Femur (tissue), 1 donor: ENCODE measurements at places on chromosomes 1 and 21.

DNA sequence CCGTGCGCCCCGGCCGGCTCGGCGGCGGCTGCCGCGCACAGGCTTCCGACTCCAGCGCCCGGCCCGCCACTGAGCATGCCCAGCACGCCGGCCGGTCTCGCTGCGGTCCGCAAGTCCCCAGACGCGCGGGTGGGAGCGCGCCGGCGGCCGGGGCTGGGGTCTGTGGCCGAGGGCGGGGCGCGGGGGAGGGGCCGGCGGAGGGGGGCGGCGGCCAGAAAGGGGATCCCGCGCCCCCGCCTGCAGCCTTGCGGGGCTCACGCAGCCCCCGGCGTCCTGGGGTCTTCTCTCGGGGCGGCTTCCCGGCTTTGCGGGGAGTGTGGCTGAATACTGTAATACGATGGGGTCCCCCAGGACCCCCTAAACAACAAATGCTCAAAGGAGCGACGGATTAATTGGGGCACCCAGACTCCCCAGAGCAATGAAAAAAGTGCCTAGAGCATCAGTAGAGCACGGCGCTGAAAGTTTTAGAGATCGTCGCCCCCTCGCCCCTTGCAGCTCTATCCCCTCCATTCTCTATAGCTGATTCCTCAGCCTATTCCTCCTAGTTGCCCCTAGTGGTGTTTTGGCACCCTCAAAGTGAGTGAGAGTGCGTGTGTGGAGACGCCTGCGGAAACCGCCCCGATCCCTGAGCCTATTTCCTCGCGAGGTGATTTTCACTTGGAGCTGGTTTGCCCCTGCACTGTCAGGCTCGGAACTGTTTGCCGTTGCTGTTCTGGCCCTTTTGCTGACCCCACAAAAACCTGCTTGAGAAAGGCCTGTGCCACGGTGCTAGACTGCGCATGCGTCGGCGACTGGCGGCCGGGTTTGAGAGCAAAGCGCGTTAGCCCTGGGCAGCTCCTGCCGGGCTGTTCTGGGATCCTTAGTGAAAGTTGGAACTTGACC lies at the start of gene VAV3:
Gene VAV3 (minus strand): TSS at position 71 of the 882 bp plus-strand sequence. CDS start 311 bp downstream, outside the sequence.
- DNase-seq, result peak; percentile 85

DNA sequence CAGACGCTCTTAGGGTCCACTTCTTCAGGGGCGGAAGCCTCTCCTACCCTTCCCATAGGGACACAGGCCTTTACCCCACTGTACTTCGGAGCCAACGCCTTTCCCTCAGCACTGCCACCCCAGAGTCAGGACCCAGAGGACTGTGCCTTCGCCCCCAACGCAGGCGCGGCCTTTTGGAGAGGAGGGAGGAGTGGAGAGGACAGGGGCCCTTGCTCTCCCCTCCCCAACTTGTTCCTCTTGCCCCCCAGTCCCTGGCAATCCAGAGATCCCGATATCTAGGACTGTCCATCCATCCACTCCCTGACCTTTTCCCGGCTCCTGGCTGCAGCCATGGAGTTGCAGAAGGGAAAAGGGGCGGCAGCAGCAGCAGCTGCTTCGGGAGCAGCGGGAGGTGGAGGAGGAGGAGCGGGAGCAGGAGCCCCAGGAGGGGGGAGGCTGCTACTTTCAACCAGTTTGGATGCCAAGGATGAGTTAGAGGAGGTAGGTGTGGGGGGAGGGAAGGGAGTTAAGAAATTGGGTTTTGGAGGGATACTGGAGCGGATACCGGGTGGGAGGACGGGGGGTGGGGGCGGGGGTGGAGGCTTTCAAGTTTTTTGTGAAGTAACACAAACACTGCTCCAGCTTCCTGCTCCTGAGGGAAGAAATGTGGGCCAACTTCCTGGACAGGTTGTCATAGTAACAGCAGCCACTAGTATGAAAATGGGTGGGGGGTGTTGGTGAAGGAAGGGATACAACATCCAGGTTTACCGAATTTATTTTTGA lies 636 bp downstream of the INTS3 start:
- peak; percentile 71 for DNase-seq

- DNase-seq, result no peak
Observed at GRCh38 chr1:230867101-230867902, 1.0 kb downstream of the C1orf198 start.

- no peak for DNase-seq
Observed at GRCh38 chr1:10306435-10306834, 92.4 kb upstream of the PGD start.

DNA sequence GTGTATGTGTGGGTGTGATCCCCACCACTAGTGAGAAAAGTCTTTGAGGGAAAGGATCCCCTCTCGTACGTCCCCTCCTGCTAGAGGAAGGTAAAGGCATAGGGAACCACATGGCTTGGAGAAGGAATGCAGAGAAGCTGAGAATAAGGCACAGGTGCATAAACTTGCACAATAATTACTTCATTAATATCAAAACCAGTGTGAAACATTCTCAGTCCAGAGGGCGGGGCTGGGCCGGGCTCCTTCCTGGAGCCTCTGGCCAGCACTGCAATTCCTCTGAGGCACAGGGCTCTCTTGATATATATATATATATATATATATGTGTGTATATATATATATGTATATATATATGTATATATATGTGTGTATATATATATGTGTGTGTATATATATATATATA lies 162.6 kb downstream of the TSEN15 start:
- no peak for DNase-seq

DNA sequence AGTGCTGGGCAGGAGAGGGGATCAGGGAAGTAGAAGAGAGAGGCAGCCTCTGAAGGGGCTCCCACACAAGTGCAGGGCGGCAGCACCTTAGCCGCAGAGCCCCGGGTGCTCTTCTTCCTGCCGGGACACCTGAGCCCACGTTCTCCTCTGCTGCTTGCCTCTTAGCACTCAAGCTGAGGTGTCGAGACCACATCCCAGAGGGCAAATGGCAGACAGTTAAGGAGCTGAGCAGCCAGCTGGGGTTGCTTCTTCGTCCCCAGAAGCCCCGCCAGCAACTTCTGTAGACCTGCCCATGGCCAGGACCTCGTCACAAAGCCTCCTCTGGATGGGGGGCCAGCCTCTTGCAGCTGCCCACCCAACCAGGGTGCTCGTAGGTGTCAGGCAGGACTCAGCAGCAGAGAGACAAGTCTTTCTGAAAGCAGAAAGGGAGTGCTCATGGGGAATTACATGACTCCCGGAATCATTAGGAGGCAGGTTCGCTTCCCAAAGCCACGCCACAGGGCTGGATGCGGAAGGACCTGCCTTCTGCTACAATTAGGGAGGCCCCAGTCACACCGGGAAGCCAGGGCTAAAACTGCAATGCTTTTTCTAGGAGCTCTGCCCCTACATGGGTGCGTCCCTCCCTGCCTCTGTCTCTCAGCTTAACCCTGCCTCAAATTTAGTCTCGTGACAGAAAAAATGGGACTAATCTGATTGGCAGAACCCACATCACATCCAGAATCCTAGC lies 141.4 kb upstream of the RAB4A start:
- DNase-seq, result no peak

DNA sequence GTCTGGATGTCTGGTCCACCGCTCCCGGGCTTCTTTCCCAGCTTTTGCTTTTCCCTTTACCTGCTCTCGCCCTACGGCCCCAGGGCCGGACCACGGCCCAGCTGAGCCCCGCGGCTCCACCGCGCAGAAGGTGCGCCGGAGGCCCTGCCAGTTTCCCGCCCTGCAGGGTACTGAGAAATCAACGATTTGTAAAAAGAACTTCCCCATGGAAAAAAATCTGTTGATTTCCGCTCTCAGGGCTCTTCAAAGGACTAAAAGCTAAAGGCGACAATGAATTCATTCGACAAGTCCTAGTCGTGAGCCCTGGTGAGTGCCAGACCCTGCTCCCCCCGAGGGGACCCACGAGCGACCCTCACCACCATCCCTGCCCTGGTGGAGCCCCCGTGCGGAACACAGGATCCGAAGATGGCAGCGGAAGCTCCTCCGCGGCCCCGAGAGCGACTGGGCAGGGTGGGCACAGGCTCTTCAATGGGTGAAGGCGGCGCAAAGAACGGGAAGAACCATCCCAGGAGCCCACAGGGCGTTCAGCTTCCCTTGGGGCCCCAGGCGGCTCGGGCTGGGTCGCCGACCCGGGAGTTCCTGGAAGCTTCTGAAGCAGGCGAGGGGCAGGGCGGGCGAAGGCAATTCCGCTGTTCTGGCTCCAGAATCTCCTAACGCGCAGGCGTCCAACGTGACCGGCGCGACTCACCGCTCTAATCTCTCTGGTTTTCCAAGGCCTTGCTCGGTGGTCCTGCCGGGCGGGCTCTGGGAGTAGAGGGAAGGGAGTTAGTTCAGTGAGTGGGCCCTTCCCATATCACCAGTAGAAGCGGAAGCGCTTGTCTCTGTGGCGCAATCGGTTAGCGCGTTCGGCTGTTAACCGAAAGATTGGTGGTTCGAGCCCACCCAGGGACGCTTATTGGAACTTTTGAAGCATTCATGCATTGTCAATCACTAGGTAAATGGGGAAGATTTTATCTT lies 6.6 kb upstream of the RNU1-2 start:
- peak; percentile 90 for DNase-seq

DNA sequence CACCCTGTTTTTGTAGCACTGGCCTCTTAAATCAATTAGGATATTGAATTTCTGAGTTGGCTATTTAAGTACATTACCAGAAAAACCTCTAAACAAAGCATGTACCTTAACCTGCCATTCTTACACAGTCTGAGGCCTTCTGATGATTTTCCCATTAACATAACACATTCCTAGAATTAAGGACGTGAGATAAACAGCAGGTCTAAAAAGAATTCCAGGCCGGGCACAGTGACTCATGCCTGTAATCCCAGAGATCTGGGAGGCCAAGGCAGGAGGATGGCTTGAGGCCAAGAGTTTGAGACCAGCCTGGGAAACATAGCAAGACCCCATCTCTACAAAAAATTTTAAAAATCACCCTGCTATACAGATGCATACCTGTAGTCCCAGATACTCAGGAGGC lies 18.0 kb upstream of the LRRC8D start:
- no peak for DNase-seq

GRCh38 chr1:65459397-65459768 lies 38.9 kb downstream of the LEPR start:
- DNase-seq, result no peak

DNA sequence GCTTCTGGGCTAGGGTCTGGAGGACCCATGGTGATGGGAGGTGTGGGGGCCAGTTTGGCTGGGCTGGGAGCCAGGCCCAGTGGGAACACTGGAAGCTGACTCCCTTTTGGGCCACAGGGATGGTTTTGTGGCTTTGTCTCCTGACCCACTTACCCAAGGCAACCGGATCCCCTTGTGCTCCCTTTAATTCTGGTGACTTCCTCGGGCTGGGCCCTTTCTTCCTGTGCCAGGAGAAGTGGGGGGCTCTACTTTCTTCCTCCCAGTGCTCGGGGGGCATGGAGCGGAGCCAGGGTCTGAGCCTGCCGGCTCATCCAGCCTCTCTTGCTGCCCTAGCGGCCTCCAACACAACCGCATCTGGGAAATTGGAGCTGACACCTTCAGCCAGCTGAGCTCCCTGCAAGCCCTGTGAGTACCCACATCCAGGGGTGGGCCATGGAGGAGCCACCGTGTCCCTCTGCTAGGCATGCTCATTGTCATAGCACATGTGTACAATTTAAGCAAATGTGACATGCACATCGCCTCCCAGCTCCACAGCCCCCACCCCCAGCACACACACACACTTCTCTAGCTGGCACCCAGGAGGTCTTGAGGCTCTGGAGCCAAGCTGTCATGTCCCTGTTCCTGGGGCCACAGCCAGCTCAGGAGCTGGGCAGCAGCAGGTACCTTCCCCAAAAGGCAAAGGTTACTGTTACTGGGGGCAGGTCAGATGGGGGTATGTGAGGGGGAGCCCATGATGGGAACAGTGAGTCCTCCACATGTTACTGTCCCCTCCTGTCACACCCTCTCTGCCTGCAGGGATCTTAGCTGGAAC lies 35.0 kb downstream of the UBE2T start:
- DNase-seq, result no peak
